ENCODE measurements at places on chromosomes 7 and 10.

DNA sequence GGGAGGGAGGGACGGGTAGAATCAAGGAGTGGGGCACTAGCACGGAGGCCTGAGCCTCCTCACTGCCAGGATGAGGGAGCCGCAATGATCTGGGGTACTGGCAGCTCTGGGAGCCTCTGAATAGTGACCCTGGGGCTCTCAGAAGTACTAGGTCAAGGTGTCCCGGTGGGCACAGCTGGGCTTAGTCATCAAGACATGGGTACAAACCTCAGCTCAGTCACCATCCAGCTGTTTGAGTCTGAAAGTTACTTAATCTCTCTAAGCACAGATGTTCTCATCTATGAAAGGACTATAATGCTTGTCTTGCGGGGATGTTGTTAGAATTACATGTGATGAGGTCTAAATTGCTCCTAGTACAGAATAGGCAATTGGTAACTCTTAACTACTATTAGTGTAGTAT, 276.8 kb downstream of the KCNMA1 start:
- DNase-seq = no peak

- DNase-seq = no peak
These were observed 292.5 kb downstream of the HDAC9 start for GRCh38 chr7:18788026-18788425.

DNA sequence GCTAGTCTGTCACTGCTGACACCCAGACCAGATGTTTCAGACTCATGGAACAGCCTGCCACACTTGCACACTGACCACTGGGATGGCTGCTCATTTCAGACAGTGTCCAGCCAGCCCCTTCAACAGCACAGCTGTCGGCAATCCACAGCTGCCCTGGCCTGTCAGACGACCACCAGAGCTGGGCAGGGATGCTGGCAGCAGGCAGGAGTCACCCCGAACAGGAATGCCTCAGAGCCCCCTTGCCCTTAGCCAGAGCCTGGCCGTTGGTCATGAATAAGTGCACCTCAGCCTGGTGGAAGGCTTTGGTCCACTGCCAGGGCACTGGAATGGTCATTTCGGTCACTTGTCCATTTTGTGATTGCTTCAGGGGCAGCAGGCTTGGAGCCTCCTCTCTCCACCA, 149.6 kb upstream of the TCERG1L start:
- no peak for DNase-seq

DNA sequence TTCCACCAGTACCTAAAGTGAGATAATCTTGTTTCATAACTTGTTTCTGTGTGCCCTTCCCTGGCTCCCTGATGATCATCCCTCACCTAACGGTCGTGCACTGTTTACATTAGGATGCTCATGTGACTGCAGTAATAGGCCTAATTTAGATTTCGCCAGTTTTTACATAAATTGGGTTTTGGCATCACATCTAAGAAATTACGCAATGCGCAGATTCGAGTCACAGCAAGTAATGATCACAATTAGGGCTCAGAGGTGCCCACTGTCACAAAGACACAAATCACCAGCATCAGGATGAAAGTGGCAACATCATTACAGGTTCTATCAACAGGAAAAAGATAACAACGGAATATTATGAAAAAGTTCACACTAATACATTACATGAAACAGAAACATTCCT, 94.7 kb downstream of the LARP4B start:
- DNase-seq = no peak

- DNase-seq = peak; percentile 75
These were observed 38.9 kb upstream of the CPXM2 start for GRCh38 chr10:123930340-123931001.

DNA sequence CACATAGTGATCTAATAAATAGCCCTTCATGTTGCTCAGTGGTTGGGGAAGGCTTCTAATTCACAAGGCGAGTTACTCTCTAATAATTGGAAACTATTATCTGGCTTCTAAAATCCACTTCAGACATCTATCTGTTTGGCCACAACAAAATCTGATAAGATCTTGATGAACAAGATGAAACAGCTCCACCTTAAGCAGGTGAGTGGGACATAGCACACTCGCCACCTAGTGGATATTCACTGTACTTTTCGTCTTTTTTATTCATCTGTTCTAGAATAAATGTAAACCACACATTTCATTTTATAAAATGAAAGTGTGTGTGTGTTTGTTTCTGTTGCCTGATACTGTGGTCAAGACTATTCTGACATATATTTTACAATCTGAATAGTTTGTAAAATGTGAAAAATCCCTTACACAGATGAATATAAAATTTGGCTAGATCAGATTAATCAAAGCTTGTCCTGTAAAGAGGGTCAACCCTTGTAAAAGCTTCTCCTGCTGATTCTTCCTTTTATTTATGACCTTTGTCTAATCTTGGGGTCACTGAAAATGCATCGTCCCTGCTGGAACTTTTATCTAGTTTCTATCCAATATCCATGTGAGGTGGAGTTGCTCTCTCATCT, 26.5 kb upstream of the CNTNAP2 start:
- peak; percentile 14 for DNase-seq

Measured in fibroblast of skin of scalp (primary cell).